ENCODE measurements at places on chromosomes 11 and 22. TPM values are rescaled to one million over a fixed set of nuclear protein-coding genes. Genes with fewer than 3 reads are reported as not detected.
A peak's percentile ranks its signal among the peaks of the same experiment; 100 is the strongest.

MIAT gene
- 2.0 TPM for total RNA-seq

TRIM49 gene
- total RNA-seq, result not detected

SMIM38 gene
- not detected for total RNA-seq

MS4A7 gene
- 27.7 TPM for total RNA-seq

GRCh38 chr11:68213135-68213515, at the start of gene KMT5B:
Gene KMT5B, minus strand, starts transcription at chr11:68213296. Its CDS starts 23,220 bp downstream, at chr11:68190076.
- no peaks in the 10 kb centered on the region for H3K4me1 ChIP-seq
- H3K27ac ChIP-seq, result peak within 1 kb of the TSS; percentile 97
- no peak for DNase-seq
- no peaks in the 10 kb centered on the region for H3K27me3 ChIP-seq
- H3K36me3 ChIP-seq, result no peaks in the 10 kb centered on the region
- H3K4me3 ChIP-seq, result peak within 1 kb of the TSS; percentile 80

DNA sequence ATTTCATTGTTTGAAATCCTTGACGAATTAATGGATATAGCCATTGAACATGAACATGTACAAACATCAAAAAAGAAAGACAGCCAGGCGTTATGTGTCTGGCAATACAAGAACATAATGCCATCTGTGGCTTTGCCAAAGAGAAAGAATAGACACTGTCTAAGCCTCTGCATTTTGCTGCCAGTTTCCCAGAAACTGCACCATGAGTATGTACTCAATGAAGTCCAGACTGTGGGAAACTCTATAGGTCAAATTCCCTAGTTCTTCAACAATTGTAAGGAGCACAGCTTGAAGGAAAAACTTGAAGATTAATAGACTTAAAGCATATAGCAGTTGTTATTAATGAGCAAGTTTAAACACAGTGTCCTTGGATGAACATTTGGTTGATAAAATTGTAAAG, 71.3 kb downstream of the BBOX1 start:
- H3K4me1 ChIP-seq, result no peaks in the 10 kb centered on the region
- H3K27me3 ChIP-seq, result no peaks in the 10 kb centered on the region
- no peak for DNase-seq
- H3K36me3 ChIP-seq, result no peaks in the 10 kb centered on the region

- DNase-seq, result no peak
- H3K36me3 ChIP-seq, result no peaks in the 10 kb centered on the region
- H3K4me3 ChIP-seq, result no peak overlapping the region
- H3K27me3 ChIP-seq, result no peaks in the 10 kb centered on the region
- no peak overlapping the region for H3K27ac ChIP-seq
- no peaks in the 10 kb centered on the region for H3K4me1 ChIP-seq
Observed at GRCh38 chr11:92219476-92219875, 5.1 kb upstream of the FAT3 start.

DNA sequence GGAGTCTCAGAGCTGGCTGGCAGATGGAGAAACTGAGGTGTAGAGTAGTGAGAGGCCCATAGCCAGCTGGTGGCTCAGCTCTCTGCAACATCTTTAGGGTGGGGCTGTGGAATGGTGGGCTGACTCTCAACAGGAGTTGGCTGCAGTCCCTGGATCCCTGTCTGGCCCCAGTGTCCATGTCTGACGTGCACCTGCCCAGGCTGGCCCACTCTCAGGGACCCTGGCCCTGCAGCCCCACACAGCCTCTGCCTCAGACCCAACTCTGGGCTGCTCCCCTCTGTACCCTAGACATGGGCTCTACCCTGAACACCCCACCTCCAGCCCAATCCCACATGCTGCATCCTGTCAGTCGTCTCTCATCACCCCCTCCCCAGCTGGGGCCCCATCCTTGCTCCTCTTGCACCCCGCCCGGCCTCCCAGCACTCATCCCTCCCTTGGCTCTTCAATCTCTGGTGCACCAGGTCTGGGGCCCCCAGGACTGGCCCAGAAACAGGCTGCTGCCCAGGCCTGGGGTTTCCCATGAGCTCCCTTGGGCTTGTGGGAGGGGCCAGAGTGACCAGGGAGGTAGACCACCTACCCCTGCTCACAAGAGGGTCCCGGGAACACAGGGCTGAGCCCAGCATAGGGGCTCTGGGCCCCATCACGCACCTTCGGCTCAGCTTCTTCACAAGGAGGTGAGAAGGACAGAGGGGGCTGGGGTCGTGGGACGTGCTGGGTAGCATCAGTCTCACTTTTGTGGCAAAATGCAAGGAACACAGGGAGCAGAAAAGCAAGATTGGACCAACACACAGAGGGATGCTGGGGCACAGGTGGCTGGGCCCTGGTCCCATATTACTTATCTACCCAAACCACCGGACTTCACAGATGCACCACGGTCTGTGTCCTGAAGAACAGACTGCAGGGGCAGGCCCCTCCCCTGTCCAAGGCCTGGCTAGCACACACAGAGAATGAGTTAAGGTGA, 31.5 kb downstream of the ARVCF start:
- peak overlapping the region; percentile 97 for H3K27ac ChIP-seq
- H3K4me3 ChIP-seq, result no peak overlapping the region
- peaks cover 16% of the 10 kb centered on the region for H3K36me3 ChIP-seq
- H3K4me1 ChIP-seq, result no peaks in the 10 kb centered on the region

- DNase-seq, result no peak
- H3K4me1 ChIP-seq, result no peaks in the 10 kb centered on the region
- H3K27ac ChIP-seq, result no peak overlapping the region
- H3K27me3 ChIP-seq, result no peaks in the 10 kb centered on the region
Observed at GRCh38 chr22:40377931-40378330, 7.5 kb downstream of the SGSM3 start.

DNA sequence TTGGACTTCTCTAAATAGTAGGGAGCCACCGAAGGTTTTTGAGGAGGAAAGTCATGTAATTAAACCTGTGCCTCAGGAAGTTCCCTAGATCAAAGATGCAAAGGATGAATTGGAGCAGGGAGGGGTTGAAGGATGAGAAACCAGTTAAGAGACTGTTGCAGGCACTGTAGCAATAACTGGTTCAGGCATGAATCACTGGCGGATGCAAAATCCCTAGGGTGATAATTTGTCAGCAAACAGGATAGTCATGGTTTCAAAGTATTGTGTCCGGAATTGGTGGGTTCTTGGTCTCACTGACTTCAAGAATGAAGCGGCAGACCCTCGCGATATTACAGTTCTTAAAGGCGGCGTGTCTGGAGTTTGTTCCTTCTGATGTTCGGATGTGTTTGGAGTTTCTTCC, 19.9 kb downstream of the TRIOBP start:
- H3K27me3 ChIP-seq, result no peaks in the 10 kb centered on the region
- no peak overlapping the region for H3K4me3 ChIP-seq
- no peak overlapping the region for H3K27ac ChIP-seq

- H3K4me1 ChIP-seq, result peaks cover 8% of the 10 kb centered on the region
- no peaks in the 10 kb centered on the region for H3K36me3 ChIP-seq
- DNase-seq, result no peak
- no peaks in the 10 kb centered on the region for H3K27me3 ChIP-seq
- no peak overlapping the region for H3K4me3 ChIP-seq
- H3K27ac ChIP-seq, result no peak overlapping the region
Observed at GRCh38 chr11:119974467-119974866, 163.4 kb downstream of the TRIM29 start.

DNA sequence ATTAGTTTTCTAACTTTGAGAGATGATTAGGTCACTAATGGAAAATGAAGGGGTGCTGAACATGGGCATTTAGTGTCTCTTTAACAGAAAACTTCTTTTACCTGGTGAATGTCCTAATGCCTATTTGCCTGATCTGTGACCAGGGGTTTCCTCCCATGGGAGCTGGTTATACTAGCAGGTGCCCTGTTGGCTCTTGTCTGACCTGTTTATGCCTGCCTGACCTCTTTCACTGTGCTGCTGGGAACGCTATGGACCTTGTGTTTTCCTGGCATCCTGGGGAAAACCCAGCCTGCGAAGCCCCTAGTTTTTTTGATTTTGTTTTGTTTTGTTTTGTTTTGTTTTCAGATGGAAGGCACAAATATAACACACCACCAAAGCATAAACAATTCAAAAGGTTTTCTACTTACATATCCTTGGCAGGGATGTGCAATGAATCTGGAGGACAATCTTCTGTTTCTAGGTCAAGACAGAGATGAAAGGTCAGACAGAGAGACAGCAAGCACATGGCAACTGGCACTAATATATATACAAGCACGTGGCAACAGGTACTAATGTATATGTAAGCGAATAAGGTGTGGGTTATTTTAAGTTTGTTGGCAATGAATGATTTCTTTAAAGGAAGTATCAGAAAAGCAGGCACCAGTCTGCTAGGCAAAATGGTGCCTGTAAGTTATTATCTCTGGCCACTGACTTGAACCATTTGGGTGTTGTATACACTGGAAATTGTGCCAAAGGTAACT, 390.2 kb downstream of the LUZP2 start:
- H3K36me3 ChIP-seq, result no peaks in the 10 kb centered on the region
- H3K4me3 ChIP-seq, result no peak overlapping the region
- no peak for DNase-seq
- no peaks in the 10 kb centered on the region for H3K27me3 ChIP-seq

- DNase-seq, result peak; percentile 13
- no peaks in the 10 kb centered on the region for H3K4me1 ChIP-seq
- no peaks in the 10 kb centered on the region for H3K27me3 ChIP-seq
Observed at GRCh38 chr22:33024626-33025025, 33.6 kb downstream of the SYN3 start.

DNA sequence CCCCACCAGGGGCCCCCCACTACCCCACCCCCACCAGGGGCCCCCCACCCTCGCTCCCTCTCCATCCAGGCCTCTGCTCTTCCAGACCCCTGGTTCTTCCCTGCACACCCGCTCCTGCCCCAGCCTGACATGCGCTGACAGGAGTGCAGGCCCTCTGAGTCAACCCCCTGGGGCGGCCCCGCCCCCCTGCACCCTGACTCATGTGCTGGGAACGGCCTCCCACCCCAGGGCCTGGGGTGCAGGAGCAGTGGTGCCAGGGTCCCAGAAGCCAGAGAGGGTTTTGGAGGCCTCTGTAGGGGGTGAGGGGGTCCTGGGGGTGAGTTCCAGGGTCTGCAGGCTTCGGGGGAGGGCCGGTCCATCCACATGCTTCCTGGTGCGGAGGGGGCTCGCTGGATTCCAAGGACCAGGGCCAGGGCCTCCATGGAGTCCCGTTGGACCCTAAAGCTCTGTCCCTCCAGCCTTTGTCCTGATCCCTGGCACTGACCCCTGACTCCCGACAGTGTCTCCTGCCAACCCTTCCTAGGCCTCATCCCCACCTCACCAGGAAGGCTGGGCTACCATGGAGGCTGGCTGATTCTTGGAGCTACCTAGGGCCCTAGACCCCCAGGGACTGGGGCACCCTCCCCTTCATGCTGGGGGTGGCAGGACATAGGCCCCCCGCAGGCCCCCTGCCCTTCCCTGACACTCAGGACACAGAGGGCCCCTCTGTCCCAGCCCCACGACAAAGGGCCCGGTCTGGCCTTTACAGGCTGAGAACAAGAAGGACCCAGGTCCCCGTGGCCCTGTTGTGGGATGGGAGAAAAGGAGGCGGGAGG, 583 bp upstream of the PKP3 start:
- peaks cover 17% of the 10 kb centered on the region for H3K4me1 ChIP-seq
- no peak overlapping the region for H3K27ac ChIP-seq
- H3K36me3 ChIP-seq, result no peaks in the 10 kb centered on the region
- no peak overlapping the region for H3K4me3 ChIP-seq
- DNase-seq, result no peak

GRCh38 chr11:102436976-102437375, 15.6 kb downstream of the TMEM123 start:
- DNase-seq, result no peak
- no peaks in the 10 kb centered on the region for H3K27me3 ChIP-seq
- H3K36me3 ChIP-seq, result no peaks in the 10 kb centered on the region
- no peaks in the 10 kb centered on the region for H3K4me1 ChIP-seq
- H3K27ac ChIP-seq, result no peak overlapping the region
- H3K4me3 ChIP-seq, result no peak overlapping the region

- no peaks in the 10 kb centered on the region for H3K4me1 ChIP-seq
- no peaks in the 10 kb centered on the region for H3K36me3 ChIP-seq
- H3K27me3 ChIP-seq, result no peaks in the 10 kb centered on the region
Observed at GRCh38 chr11:121767433-121767832, 314.7 kb upstream of the SORL1-AS1 start.

DNA sequence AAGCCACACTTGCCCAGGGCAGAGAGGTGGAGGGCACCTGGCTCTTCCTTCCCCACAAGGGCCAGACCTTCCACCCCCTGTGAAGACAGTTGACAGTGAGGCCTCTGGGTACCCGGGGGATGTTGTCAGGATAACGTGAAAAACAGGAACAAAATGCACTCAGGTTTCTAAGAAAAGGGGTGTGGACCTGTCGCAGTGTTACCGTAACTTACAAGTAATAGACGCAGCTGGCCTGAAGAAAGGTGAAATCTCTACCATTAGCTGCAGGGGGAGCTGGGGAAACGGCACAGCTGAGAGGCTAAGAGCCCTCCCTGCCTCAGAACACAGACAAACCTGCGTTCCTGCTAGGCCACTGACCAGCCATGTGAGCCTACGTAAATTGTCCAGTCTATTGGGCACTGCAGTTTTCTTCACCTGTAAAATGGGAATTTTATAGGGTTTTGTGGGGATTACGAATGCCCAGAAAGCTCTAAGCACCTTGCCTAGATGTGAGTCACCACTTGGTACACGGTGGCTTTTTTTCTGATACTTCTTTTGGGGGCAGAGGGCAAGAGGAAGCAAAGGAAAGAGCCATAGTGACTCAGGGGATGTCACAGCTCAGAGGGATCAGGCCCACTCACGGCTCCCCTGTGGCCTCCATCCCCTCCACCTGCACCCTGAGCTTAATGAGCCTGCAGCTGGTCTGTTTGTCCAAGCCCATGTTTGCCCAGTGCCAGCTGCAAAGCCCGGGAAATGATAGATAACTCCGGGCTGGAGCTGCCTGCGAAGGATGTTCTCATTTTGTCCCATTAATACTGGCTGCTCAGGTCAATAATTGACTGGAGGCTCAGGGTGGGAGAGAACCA, 18.4 kb upstream of the CABP7 start:
- H3K27ac ChIP-seq, result no peak overlapping the region
- no peaks in the 10 kb centered on the region for H3K36me3 ChIP-seq
- no peak for DNase-seq
- H3K27me3 ChIP-seq, result peaks cover 10% of the 10 kb centered on the region

- no peaks in the 10 kb centered on the region for H3K36me3 ChIP-seq
- H3K4me3 ChIP-seq, result no peak overlapping the region
- H3K27me3 ChIP-seq, result no peaks in the 10 kb centered on the region
- DNase-seq, result no peak
- no peak overlapping the region for H3K27ac ChIP-seq
Observed at GRCh38 chr22:47100646-47101200, 338.3 kb downstream of the TBC1D22A start.

DNA sequence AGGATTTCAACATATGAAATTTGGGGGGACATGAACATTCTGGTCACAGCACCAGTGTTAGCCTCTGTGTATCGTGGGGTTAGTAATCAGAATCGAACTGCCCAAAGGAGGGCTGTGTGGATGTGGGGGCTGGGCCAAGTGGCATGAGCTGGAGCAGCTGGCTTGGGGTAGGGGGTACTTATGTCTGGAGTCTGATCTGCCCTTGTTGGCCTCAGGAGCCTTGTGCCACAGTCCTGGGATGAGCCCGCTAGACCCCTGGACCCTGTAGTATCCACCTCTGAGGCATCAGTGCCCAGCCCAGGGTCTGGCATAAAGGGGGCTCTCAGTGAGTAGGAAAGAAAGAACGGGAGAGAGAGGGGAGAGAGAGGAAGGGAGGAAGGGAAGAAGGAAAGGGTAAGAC, 67.3 kb downstream of the LRRC32 start:
- H3K27me3 ChIP-seq, result no peaks in the 10 kb centered on the region
- H3K36me3 ChIP-seq, result no peaks in the 10 kb centered on the region
- no peak for DNase-seq
- peak overlapping the region; percentile 67 for H3K27ac ChIP-seq
- H3K4me1 ChIP-seq, result no peaks in the 10 kb centered on the region
- H3K4me3 ChIP-seq, result no peak overlapping the region
